Activated T-helper 17 cell treated with anti-CD3 and anti-CD28 coated beads, Interleukin-2, amount 50 U/mL, for 72 hours (primary cell): ENCODE measurements at places on chromosomes 1 and 21.

GRCh38 chr1:109814993-109815786, 51.5 kb upstream of the EPS8L3 start:
- no peak for ATAC-seq

DNA sequence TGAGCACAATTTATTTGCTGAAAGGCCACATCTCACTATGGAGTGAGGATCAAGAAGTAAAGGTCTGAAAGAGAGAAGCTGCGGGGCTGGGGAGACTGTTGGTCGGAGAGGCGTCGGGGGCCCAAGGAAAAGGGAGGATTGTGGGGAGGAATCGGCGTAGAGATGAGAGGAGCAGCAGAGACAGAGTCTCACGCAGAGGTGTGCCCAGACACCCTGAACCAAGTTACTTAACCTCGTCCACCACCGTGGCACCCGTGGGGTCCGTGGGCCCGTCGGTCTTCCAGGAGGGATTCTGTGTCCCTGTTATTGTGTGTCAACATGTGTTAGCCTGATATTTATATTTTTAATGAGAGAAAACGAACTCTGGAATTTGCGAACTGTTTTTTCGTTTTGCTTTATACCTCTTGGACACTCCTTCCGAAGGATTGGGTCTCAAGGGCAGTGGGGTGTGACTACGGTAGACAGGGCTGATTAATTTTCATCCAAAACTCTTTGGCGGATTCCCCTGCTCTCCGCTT, 3.8 kb upstream of the NBPF1 start:
- ATAC-seq: no peak

GRCh38 chr21:18369115-18369514, 34.5 kb downstream of the TMPRSS15 start:
- no peak for ATAC-seq

GRCh38 chr1:245671966-245672767, 517.4 kb downstream of the KIF26B start:
- ATAC-seq: no peak

- peak; percentile 65 for ATAC-seq
Observed at GRCh38 chr1:109802136-109802900, 38.6 kb upstream of the EPS8L3 start.

GRCh38 chr1:16442265-16442664, 1.7 kb downstream of the NECAP2 start:
- ATAC-seq: peak; percentile 13

DNA sequence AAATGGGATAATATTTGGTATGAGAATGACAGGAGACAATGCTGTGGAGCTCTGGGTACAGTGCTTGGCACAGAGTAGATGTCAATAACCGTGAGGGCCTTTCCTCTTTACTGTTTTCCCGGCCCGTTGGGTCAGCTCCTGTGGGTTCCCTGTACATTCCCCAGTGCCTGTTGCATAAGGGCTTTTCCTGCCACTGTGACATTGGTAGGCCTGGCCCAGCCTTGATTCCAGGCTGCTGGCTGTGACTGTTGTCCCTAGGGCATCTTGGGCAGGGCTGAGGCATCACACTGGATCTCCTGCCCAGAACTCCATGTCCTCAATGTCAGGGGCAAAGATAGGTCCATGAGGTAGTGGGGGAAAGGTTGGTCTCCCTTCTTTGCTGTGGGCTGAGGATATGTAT, 25.8 kb upstream of the MYCL start:
- ATAC-seq: no peak

DNA sequence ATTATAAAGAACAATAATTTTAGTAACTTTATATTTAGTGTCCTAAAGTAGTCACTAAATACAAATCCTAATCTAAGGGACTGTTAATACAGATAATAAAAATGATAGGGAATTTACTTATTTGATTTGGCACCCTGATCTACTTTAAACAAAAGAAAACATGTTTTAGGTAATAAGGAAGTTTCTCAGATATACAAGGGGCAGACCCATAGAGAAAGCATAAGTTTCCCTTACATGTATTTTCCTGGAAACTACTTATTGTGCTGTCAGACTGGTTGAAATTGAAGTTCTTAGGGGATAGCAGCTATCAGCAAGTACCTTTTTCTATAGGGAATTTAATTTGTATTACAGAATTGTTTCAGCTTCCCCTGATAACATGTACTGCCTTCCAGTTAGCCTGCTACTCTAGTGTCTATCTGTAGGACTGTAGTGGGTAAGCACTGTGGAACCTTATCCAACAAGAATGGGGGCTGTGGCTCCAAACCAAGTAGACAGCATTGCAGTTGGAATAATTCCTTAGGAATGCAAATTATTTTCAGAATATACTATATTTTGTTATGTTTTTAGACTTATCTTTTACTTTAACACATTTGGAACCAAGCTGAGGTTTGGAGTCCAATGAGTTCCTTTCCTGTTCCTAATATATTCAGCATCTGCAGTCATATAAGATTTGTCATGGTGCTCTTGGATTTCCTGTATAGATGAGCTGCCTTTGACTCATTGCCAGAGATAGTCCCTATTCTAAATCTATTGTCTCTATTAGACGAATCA, 14.7 kb downstream of the MSH4 start:
- no peak for ATAC-seq

DNA sequence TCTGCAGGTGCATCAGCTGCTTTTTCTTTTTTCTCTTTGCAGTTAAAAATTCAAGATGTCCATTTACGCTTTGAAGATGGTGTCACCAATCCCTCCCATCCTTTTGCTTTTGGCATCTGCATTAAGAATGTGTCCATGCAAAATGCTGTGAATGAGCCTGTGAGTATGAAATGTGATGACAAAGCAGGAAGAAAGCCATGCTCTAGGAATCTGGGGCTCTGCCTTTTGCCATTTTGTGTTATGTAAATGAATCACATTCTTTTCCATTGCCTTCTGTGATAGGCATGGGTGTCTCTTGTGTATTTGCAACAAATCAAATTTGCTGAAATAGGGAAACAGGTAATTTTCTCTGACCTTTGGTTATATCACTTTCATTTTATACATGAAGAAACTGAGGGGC, 19.4 kb downstream of the VPS13D start:
- ATAC-seq: no peak

DNA sequence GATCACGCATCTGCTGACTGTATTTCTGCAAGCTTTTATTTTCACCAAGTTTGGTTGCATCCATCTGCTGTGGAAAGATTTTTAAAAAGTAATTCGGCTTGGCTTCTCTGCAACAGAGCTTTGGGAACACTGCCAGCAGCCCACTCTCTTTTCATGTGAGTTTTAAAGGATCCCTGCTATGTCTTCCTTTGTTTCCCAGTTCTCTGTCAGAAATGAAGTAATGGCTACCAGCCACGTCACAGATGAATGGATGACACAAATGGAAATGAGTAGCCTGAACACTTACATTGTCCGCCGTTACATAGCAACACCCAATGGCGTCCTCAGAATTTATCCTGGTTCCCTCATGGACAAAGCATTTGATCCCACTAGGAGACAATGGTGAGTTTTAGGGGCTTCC, 80.6 kb upstream of the RAVER2 start:
- ATAC-seq: no peak

DNA sequence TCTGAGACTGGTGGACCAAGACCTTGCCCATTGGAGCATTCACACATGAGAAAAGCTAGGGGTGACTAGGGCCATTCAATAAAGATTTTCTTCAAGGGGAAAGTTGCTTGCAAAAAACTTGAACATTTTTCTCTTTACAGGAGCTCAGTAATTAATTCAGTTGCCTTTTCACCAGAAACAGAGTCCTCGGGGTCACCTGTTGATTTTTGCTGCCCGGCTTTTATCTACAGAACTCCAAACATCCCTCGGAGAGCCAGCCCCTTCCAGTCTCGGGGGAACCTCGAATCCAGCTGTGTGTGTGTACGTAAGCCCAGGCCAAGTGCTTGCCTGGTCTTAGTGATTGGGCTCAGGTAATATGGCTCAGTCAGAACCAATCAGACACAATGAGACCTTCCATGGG, 47.5 kb downstream of the PCNX2 start:
- no peak for ATAC-seq

- peak; percentile 22 for ATAC-seq
Observed at GRCh38 chr1:100353071-100353801, 930 bp downstream of the CDC14A start.

- no peak for ATAC-seq
Observed at GRCh38 chr1:245997471-245998258, 509.4 kb downstream of the SMYD3 start.

DNA sequence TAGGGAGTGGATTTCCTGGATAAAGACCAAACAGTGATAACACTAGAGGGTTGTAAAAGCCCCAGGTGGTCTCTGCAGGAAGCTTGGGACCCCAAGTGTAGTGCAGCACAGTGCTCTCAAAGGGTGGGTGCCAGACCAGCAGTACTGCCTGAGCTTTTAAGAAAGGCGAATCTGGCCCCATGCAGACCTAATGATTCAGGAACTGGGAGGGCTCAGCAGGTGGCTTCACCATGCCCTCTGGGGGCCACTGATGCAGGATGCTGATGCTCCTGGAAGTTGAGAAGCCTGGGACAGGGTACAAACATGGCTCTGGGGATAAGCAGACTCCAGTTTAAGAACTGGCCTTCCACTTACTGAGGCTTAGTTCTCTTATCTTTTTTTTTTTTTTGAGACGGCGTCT, 29.1 kb upstream of the NEK2 start:
- ATAC-seq: no peak

GRCh38 chr1:3247521-3248121, 178.6 kb downstream of the PRDM16 start:
- ATAC-seq: no peak

GRCh38 chr1:222817529-222817928, 2.7 kb downstream of the DISP1 start:
- ATAC-seq: peak; percentile 39

- ATAC-seq: no peak
Observed at GRCh38 chr21:46057111-46057709, 40.7 kb upstream of the COL6A2 start.

- ATAC-seq: no peak
Observed at GRCh38 chr1:244234009-244234643, 183.0 kb downstream of the ZBTB18 start.

DNA sequence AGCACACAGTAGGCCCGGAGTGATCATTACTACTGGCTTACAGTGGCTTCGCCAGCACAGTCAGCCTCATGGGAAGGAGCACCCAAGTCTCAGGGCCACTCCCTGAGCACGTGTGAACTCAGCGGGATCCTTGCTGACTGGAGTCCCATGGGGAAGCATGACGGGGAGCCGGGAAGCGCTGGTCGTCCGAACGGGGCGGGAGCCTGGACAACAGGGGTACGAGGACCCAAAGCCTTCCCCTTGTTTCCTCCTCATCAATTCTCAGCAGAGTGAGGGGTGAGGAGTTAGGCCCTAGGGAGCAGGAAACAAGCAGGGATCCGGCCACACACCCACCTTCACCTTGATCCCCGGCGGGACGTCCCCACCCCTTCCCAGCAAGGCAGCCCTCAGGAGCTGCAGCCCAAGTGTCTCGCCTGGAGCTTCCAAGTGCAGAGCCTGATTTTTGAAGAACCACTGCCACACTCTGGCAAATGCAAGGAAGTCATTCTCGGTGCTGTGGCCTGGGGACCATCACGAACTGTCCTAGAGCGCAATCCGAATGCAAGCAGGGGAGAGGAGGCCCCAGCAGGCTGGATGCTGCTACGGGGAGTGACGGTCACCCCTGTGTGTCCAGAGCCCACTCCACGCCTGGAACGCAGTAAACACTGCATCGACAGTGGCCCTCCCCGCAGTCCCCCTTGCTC, 35.5 kb downstream of the TOMM20 start:
- no peak for ATAC-seq

DNA sequence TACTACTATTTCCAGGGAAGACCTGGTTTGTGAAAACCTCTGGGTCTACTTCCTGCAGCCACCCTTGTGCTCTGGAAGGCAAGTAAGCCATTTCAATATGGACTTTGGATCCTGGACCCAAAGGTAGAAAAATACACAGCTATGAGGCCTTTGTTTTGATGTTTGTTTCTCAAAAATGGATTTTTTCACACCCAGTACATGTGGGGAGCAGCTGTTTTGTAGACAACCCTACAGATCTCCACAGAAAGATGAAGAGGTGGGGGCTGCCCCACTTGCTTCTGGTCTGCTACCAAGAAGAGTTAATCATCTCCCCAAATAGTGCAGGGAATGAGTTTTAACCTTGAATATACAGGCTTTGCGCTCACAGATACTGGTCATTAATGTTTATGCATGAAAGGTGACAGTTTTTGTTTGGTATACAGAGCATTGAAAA, 29.2 kb downstream of the ZNF281 start:
- ATAC-seq: peak; percentile 93

DNA sequence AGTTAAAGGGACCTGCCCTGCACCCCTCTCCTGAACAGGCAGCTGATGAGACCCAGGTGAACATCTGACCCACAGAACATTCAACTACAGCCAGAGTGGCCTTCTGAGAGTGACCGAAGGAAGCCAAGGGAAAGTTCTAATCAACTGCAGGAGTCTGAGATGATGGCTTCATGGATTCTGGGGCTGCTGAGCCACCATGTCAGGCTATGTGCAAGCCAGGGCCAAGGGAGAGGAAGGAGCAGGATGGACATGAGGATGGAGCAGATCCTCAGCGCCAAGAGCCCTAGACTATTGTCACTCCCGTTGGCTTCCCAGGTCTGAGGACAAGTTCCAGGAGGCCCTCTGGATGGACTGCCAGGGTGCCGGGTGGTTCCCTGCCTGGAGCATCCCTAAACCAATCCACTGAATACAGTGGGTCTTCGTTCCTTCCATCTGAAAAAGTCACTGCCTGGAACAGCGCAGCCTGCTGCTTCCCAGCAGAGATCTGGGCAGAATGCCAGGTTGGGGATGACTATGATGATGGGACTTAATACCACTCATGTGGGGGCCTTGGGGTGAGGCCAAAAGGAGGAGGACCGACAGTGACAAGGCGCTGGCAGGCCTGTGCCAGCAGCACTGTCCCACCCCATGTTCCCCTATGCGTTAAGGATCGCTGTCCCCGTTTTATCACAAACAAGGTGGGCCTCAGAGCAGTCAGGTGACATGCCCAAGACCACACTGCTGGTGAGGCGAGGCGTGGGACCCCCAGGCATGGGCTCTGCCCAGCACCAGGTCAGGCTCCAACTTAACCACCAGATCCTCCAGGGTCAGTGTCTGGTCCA, 19.8 kb downstream of the SPOCD1 start:
- no peak for ATAC-seq

GRCh38 chr1:40316595-40317393, at the start of gene COL9A2:
TSS of gene COL9A2 (minus strand) at chr1:40317286. CDS start at chr1:40317197, 89 bp downstream.
- ATAC-seq: peak; percentile 52

GRCh38 chr1:229671310-229671709, 45.3 kb downstream of the URB2 start:
- no peak for ATAC-seq

GRCh38 chr1:19704247-19705113, 39.8 kb downstream of the HTR6 start:
- ATAC-seq: peak; percentile 63

DNA sequence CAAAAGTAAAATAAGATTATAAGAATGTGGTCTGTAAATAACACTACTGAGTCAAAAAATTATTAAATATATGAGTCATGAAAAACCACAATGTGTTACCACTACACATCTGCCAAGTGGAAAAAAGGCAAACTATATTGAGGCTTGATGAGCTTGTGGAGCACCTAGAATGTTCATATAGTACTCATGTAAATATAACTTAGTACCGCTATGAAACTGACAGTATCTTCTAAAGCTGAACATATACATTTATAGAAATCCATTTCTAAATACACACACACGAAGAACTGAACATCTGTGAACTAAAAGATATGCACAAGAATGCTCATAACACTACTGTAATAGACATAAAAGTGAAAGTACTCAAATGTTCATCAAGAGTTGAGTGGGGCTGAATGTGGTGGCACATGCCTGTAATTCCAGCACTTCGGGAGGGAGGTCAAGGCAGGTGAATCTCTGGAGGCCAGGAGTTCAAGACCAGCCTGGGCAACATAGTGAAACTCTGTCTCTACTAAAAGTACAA, 18.5 kb upstream of the GBP3 start:
- peak; percentile 94 for ATAC-seq

GRCh38 chr1:153291514-153291913, 21.2 kb downstream of the PGLYRP3 start:
- ATAC-seq: peak; percentile 88
